ENCODE measurements at places on chromosomes 5 and 9.

DNA sequence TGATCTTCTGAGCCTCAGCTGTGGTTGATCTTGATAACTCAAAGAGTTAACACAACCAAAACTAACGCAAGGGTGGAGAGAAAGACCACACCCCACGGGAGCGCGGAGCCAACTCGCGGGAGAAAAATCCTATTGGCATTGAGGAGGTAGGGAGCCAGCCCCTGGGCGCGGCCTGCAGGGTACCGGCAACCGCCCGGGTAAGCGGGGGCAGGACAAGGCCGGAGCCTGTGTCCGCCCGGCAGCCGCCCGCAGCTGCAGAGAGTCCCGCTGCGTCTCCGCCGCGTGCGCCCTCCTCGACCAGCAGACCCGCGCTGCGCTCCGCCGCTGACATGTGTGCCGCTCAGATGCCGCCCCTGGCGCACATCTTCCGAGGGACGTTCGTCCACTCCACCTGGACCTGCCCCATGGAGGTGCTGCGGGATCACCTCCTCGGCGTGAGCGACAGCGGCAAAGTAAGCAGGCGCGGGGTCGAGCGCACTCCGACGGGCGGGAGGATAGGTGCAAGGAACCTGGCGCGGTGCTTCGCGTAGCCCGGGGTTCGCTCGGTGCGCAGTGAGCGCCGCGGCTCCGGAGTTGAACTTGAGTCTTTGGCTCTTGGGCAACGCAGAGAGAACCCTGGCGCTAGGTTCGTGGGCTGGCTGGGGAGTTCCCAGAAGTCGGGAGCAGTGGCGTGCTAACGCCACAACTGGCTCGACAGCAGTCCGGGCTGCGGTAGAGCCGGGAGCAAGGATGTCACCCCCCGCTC is at the start of gene GDA:
TSS of gene GDA (plus strand) at position 210 of the 745 bp plus-strand sequence. CDS start at position 330, 120 bp downstream.
- DNase-seq, result no peak

DNA sequence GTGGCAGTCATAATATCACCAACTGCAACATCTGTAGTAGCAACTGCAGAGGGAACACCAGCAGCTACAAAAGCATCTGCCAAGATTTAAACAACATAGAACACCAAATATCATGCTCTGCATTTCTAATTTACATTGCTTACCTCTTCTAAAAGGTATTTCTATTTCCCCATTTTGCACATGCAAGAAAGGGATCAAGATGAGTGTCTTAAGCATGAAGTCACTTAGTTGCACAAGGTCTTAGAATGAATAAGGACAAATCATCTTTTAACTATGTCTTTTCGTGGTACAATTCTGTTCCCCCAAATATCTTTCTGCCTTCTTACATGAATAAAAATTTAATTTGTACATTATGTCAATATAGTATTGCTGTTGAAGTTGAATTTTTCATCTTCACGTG is 1746.4 kb downstream of the EFNA5 start:
- no peak for DNase-seq

- DNase-seq, result peak; percentile 33
These were observed 113.2 kb upstream of the RANBP3L start for GRCh38 chr5:36414869-36415282.

DNA sequence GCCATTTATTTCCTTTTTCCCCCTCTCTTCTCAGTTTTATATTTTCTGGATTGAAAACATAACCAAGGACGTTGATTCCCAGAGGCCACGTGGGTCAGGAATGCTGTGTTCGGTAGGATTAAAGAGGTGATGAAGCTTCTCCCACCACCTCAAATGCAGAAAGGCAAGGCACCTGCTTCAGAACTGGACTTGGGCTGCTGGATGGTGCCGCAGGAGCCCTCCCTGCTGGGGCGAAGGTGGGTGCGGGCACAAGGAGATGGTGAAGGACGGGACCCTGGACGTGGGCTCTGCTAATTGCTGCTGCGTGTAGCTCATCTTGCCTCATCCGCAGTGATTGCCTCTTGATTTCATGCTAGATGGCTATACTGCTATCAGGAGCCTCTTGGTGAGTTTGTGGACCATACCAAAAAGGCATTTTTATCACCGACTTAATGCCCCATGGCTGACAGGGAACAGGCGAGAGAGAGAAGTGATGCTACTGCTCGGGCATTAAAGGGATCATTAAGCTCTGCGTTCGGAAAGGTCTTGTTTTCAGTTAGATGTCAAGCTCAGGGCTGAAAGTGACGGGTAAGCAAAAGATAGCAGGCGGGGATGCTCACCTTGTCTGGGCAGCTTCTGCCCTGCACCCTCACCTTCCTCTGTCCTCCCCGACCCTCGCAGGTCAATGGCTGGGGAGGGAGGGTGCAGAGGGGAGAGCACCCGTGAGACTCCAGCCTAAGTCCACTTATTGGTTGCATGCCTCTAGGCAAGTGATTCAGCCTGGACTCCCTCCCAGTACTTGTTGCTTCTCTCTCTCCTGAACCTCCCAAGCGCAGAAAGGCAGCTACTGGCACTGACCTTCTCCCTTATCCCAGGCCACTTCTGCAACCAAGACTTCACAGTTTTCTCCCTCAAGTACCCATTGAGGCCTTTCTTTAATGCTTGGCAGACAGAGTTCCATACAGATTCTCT is 71.6 kb upstream of the FSTL4 start:
- DNase-seq, result no peak

DNA sequence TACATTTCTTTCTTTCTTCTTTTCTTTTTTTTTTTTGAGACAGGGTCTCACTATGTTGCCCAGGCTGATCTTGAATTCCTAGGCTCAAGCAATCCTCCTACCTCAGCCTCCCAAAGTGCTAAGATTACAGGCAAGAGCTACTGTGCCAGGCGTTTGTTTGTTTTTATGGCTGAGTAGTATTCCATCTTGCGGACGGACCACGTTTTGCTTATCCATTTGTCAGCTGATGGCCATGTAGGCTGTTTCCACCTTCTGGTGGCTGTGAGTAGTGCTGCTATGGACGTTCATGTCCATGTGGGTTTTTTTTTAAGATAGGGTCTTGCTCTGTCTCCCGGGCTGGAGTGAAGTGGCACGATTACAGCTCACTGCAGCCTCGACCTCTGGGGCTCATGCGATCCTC is 2.5 kb downstream of the DOK3 start:
- peak; percentile 31 for DNase-seq

DNA sequence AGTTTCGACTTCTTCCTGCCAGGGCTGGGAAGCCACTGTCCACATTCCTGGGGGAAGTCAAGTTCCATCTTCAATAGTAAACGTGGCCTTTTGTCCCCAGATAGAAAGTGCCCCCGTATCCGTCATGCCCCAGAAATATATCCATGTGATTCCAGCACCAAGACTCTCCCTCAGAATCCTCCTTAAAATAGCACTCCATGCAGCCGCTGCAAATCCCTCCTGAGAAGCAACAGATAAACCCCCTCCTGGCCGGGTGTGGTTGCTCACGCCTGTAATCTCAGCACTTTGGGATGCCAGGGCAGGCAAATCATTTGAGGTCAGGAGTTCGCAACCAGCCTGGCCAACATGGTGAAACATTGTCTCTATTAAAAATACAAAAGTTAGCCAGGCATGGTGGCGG is 126.1 kb downstream of the OLFM1 start:
- DNase-seq, result no peak

GRCh38 chr5:149834246-149834855 is 104.2 kb downstream of the PPARGC1B start:
- DNase-seq, result peak; percentile 91

DNA sequence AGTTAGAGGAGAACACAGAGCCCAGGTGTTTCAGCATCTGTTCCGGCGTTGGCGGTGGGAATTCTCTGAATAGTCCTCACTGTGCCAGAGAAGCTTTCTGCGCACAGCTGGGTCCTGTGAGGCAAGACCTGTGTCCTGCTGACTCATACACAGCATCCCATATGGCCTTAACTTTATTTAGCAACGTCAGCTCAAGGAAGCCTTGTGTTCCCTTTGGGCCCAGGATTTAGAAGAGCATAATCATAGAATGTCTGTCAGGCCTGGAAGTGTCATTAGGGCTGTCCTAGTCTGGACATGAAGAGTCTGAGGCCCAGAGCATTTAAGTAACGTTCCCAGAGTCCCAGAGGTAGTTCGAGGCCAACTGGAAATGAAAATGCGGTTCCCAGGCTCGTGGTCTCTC is 188.6 kb upstream of the DMRT1 start:
- peak; percentile 12 for DNase-seq

DNA sequence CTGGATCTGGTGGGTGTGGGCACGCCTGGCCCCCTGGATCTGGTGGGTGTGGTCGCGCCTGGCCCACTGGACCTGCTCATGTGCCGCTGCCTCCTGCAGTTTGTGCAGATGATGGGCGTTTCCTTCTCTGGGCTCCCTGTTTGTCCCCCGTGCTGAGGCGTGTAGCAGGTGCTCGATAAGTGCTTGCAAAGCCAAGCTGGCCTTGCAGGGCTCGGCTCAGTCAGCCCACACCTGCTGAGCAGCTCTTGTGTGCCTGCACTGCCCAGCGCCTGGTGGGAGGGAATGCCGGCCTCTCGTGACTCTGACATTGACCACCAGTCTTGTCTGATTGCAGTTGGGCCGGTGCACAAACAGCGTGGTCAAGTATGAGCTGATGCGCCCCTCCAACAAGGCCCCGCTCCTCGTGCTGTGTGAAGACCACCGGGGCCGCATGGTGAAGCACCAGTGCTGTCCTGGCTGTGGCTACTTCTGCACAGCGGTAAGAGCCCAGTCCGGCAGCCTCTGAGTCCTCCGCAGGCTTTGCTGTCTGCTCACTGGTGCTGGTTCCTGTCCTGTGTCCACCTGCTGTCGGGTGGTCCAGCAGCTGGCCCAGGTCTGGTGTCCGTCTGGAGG is 102.7 kb upstream of the CACNA1B start:
- no peak for DNase-seq

DNA sequence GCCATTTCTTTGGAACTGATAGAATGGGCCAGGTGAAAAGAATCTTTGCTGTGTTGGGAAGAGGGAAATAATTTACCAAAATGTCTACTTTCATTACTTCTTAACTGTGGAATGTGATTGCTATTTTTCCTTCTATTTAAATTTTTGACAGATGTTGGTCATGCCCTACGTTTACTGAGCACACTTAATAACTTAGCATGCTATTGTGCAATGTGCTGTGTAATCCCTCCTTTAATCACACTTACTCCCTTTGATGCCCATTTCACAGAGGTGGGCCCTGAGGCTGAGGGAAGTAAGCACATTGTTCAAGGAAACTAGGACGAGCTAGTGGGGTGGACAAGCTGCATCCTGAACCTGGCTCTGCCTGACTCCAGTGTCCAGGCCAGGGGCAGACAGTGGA is 47.8 kb upstream of the INSYN2B start:
- DNase-seq, result no peak

Measured in cerebellar cortex (tissue), 1 donor.